ENCODE measurements at places on chromosomes 11 and 22.
A peak's percentile ranks its signal among the peaks of the same experiment; 100 is the strongest.

GRCh38 chr11:73325036-73325981, 17.2 kb downstream of the ARHGEF17 start:
- DNase-seq, result peak; percentile 78

GRCh38 chr11:24591283-24591682, 94.4 kb downstream of the LUZP2 start:
- DNase-seq, result peak; percentile 33

- DNase-seq, result no peak
These were observed 106.5 kb downstream of the NAV2 start for GRCh38 chr11:19819148-19819547.

DNA sequence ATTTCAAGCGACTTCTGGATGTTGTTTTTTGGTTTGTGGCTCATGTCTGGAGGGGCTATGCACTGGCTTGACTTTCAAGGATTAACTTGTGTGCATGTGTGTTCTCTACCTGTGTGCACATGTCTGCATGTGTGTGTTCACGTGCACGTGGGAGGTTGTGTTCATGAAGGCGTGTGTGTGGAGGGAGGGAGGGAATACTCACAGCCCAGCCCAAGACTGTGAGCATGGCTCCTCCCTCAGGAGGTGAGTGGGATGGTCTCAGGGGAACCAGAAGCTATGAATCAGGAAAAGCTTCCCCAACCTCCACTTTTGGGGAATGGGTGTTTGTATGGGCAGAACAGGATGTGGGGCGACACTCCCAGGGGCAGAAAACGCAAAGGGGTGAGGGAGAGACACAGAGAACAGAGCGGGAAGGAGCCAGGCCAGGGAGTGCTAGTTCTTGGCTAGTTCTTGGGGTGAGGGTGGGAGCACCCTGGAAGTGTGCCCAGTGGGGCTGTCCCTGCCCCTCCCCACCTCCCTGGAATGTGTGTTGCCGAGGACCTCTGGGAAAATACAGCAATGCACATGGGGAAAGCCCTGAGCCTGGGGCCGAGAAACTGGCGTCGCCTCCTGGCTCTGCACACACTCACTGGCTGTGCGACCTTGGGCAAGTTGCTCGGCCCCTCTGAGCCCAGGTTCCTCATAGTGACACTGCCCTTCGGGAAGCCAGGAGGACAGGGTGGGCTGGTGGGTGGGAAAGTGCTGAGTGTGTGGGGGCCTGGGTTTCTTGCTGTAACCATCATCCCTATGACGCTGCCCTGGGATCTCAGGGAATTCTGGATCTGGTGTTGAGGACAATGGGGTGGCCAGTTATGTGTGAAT, 16.9 kb upstream of the ALX4 start:
- DNase-seq, result no peak

DNA sequence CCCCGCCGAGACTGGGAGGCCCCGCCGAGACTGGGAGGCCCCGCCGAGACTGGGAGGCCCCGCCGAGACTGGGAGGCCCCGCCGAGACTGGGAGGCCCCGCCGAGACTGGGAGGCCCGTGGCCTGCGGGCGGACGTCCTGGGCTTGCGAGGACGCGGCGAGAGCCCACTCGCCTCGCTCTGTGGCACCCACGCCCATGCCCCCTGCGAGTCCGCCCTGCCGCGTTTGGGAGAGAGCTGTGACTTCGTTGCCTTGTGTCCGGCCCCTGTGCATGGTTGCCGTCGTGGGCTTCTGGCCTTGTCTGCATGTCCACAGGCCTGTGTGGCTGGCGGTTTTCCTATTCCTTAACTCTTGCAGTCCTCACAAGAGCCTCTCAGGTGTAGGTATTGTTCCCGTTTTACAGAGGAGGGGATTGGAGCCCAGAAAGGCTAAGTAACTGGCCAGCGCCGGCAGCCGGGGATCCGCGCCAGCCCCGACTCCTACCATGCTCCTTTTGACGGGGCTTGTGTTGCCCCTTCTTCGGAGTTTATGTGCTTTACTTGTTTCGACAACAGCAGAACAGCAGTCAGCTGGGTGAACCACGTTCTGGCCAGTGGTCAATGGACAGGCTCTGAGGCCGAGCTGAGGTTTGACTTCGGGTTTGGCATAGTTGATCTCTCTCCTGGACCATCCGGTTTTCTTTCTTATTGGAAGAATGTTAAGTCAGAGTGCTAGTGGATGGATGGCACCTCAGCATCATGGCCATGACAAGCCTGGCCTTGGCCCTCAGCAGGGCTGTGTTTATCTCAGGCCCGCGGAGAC, 741 bp downstream of the PHRF1 start:
- peak; percentile 55 for DNase-seq

- DNase-seq, result no peak
These were observed 77.2 kb downstream of the PRR5L start for GRCh38 chr11:36373016-36374010.

DNA sequence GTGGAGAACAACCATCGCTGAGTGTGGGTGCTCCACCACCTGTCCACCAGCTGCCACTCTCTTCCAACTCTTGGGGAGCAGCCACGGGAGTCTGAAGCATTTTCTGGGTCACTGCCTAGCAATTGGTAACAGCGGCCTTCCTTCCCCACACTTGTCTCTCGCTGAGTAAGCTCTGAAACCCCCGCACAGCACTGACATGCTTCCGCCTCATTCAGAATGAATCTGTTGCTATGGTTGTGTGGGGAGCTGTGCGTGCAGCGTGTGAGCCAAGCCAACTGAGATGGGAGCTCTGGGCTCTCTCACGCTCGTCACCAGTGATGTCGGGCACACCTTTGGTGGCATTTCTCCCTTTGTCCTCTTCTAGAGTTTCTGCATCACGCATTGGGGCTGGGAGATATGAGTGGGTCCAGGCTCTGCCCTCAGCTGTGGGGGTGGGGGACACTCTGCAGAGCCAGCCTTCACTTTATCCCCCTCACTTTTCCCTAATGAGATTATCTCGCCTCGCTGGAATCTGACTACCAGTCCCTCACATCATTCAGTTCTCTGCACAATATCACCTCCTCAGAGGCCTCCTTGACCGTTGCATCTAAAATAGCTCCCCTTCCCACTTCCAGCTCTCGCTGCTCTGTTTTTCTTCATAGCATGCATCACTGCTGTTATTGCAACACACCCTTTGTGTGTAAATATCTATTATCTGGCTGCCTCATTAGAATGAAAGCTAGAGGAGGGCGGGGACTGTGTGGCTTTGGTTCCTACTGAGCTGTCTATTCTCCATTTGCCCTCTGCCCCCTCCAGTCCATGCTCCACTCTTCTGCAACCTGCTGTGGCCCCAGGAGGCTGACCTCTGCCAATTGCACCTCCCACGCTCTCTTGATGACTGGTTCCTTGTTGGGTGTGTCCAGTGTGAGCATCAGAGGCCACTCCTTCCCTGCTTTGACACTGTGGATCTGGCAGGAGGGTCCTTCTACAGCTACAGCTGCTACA, 569.9 kb upstream of the CADM1 start:
- no peak for DNase-seq

Data from adipocyte (in vitro differentiated cells).